ENCODE measurements at places on chromosomes 2 and 18. TPM values are rescaled to one million over a fixed set of nuclear protein-coding genes. Genes with fewer than 3 reads are reported as not detected.

The PARD6G gene
- total RNA-seq: 35.2 TPM

The POTEJ gene
- total RNA-seq: not detected

The LDLRAD4 gene
- 1.3 TPM for total RNA-seq

The RSAD2 gene
- 0.18 TPM for total RNA-seq

The KRTCAP3 gene
- 29.3 TPM for total RNA-seq

The SLC16A14 gene
- total RNA-seq: 5.1 TPM

The LYG2 gene
- not detected for total RNA-seq

The CCL20 gene
- total RNA-seq: 3.6 TPM

GRCh38 chr2:68714866-68715265, 19.7 kb upstream of the ARHGAP25 start:
- peak; percentile 35 for DNase-seq

DNA sequence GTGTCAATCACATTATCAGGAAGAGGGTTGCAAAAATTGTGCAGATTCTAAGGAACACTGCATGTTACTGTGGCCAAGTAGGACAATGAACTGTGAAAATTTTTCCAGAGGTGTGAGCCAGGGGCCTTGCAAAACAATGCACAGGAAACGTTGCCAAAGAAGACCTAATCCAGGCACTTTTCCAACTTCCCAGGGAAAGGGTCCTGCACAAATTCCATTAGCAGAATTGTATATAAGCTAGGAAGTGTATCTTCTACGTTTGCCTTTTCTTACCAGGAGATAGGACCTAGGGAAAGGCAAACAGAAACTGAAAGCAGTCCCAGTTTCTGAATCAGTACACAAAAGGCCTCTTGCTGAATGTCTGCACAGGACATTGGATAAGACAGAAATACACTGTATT, 1888.3 kb upstream of the CELF4 start:
- DNase-seq: no peak

GRCh38 chr2:231672617-231673347, 35.5 kb upstream of the PTMA start:
- no peak for DNase-seq

DNA sequence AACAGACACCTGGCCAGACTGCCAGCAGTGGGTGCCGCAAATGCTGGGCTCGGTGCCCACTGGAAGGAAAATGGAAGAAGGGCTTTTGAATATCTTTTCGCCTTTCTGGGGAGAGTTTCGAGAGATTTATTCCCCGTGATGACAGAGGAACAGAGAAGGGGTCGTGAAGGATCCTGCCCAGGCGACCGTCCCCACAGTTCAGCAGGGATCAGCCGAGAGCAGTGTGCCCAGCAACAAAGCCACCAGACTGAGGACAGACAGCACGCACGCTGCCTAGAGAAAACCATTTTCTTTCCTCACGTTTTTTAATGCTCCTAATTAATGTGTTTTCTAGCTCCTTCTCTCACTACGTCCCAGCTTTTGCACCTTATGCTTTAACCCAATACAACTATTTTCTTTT, 47.7 kb downstream of the XRCC5 start:
- DNase-seq: no peak

- DNase-seq: no peak
These were observed 148.7 kb upstream of the ZEB2 start for GRCh38 chr2:144668493-144669110.

- DNase-seq: no peak
These were observed 43.6 kb upstream of the VPS54 start for GRCh38 chr2:64062840-64063239.

Data from esophagus squamous epithelium (tissue), 5 donors.